ENCODE measurements at places on chromosomes 12 and 14.

DNA sequence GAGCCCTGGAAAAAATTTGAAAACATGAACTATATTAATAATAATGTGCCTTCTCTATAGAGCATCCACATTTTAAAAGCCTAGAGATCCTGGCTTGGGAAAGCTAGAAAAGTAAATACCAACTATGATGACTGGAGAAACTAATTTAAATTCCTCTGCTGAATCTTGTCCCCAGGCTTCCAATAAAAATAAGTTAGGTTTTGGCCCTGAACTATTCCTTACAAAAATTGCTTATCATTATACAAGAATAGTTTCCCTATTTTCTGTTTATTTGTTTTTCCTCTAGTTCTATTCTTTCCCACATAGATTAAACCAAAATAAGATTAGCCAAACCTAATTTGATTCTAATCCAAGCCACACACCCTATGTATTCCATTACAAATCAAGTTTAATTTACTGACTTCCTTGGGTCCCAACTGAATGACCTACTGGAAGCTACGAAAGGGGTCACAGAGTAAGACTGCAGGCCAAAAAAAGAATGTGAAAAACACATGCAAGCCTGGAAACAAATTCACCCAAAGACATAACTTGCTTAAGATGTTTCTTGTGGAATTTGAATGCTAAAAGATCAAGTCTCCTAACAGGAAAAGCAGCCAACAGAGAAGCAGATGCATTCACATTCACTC, 133.0 kb downstream of the PAWR start:
- DNase-seq = no peak

DNA sequence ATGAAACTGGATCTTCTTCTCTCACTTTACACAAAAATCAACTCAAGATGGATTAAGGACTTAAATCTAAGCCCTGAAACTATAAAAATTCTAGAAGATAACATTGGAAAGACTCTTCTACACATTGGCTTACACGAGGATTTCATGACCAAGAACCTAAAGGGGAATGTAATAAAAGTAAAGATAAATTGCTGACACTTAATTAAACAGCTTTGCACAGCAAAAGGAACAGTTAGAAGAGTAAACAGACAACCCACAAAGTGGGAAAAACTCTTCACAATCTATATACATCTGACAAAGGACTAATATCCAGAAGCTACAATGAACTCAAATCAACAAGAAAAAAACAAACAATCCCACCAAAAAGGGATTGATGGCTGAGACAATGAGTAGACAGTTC, 74.4 kb downstream of the BLTP3B start:
- no peak for DNase-seq

- DNase-seq = no peak
Measured at GRCh38 chr14:30608533-30609006, 13.5 kb upstream of the SCFD1 start.

- no peak for DNase-seq
Measured at GRCh38 chr12:83996671-83997070, 915.9 kb downstream of the SLC6A15 start.

DNA sequence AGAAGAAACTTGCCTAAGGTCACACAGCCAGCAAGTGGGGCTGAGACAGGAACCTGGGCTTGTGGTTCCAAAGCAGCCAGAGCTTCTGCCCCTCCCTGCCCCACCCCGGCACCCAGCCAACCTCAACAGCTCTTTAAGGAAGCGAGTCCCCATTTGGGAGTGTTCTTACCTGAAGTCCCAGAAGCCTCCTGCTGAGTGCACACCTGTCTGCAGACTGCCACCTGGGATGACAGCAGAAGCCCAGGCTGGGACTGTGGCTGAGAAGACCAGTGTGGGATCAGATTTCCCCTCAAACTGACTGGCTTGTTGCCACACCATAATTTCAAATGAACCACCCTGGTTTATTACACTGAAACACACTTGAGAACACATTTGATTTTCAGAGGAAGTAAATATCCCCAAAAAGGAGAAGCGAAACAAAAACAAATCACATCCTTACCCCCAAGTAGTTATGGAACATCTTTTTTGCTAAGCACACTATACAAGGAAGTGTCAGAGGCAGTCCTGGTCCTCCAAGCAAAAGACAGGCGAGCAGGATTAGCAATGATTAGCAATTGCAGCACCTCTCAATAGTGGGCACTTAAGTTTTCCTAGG, 6.3 kb upstream of the RIN3 start:
- peak; percentile 98 for DNase-seq

DNA sequence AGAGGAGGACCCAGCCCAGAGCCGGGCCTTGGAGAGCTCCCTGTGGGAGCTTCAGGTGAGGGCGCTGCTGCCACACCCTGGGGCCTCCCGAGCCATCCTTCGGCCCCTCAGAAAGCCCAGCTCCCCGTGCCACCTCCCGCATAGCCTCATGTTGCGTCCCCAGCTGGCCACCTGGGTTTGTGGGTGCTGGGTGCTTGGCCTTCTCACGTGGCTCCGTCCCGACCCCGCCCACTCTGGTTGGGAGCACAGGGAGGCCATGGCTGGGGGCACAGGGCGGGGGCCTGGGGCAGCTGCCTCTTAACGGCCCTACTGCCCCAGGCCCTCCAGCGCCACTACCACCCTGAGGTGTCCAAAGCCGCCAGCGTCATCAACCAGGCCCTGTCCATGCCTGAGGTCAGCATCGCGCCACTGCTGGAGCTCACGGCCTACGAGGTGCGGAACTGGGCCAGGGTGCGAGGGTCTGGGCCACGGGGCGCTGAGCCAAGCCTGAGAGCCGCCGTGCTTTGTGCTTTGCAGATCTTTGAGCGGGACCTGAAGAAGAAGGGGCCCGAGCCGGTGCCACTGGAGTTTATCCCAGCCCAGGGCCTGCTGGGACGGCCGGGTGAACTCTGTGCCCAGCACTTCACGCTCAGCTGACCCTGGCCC, 7.6 kb downstream of the NOC4L start:
- DNase-seq = no peak

DNA sequence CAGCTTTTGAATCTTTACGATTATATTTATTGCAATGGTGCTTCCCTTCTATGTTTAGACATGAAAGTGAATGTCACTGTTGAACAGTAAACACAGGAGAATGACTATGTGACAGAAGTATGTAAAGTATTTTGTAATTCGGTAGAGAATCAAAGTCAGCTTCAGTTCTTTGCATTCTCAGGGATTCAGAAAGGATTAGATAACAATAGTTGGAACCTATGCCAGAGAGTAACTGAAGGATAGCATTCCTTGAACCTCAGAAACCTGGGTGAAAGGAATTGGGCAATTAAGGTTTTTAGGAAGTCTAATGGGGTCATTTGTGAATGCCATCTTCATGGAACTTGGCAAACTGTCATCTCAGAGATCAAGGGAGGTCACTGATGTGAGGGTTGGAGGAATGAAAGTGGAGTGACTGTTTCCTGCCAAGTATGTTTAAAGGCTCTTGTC, 305.3 kb upstream of the DDHD1 start:
- DNase-seq = no peak

DNA sequence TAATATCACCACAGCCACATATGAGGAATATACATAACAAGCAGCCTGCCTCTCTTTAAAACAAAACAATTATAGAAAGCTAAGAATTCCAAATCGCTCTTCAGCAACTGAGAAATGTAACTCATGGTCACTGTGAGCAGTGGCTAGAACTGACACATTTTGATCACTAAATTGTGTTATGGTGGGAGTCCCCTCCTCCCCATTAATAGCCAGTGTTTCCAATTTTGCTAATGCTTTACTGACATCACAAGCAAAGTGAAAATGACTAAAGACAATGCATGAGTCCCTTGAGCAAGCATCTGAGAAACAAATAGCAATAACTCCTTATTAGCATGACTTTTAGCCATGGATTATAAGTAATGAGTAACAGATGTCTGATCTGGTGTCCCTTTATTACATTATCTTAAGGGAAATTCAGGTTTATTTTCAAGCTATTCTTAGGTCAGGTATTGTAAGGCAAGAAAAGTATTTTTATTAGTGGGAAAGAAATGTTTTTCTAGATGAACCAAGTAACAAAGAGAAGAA, 148.3 kb downstream of the KCNH5 start:
- DNase-seq = no peak

DNA sequence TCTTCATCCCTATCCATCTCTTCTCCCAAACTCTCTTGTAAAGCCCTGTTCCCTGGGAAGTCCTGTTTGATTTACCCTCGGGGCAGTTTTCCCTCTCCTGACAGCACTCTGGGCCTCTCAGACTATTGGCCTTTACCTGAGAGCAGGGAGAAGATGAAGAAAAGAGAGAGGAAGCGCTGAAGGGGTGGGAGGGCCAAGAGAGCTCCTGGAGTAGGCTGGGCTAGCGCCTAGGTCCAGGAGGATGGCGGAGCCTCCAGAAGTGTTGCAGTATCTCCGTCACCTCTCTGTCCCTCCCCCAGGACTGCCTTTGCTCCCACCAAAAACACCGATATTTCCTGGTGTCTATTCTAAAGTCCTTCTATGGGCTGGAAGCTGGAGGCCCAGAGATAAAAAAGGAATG, 5.7 kb upstream of the IGFBP6 start:
- DNase-seq = no peak

GRCh38 chr14:42541535-42542001, 934.9 kb downstream of the LRFN5 start:
- peak; percentile 59 for DNase-seq

DNA sequence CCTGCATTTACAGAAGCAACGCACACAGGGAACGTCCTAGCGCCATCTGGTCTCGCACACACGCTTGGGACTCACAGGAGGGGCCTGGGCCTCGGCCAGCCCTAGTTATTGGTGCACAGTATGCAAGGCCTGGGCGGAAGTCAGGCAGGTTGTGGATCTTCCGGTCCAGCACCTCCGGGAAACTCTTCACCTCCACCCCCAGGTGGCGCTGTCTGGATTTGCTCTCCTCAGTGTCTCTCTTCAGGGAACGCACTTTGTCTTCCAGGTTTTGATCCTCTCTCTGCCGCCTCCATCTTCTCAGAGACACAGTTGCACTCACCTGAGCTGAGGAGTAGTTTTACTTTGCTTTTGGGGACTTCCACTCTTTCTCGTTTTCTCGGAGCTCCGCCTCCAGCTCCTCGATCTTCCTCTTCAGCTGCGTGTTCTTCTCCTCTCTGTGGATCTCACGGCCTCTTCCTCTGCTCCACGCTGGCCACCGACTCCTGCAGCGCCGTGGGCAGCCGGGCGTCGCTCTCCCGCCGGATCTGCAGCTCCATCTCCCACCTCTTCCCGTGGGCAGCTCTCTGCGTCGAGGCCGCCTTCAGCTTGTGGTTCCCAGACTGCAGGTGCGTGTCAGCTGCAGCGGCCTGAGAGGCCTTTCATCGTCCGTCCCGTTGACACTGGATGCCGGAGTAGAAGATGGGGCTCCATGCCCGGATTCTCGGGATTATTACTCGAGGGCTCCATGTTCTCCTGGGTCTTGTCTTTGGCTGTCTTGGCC, 933.8 kb downstream of the TMEM121 start:
- peak; percentile 6 for DNase-seq

GRCh38 chr12:24138041-24138440, 188.6 kb upstream of the SOX5 start:
- DNase-seq = peak; percentile 54

GRCh38 chr12:62601765-62602164, 135.1 kb downstream of the MON2 start:
- no peak for DNase-seq

- peak; percentile 95 for DNase-seq
Measured at GRCh38 chr12:27900920-27901879, 71.3 kb downstream of the PTHLH start.

DNA sequence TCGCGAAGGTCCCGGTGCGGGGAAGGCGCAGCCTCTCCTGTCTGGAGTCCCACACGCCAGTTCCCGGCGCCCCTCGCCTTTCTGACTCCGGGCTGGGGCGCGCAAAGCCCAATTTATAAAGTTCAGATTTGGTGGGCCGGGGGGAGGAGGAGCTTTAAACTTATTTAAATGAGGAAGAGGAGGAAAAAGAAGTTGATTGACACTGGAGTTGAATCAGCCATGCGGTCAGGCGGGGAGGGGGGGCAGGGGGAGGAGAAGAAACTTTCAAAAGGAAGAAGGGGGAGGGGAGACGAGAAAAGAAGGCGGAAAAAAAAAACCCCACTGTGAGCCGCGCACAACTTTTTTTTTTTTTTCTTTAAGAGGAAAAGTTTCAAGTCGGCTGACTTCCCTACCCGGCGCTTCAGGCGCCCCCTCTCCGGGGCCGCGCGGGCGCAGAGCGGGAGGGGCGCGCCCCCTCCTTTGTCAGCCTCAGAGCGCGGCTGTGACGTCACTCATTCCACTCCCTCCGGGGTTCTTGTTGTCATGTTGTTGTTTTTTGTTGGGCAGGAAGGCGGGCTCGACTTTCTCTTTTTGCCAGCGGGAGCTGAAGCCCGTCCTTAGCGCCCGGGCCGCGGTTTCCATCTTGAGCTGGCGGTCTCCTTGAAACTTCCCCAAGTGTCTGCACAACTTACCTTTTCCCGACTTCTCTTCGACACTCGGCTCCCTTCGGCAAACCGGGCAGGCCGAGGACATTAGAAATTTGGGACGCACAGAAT, at the start of gene ZFP36L1:
TSS of gene ZFP36L1 (minus strand) at position 89 of the 755 bp plus-strand sequence. CDS start 129 bp downstream, outside the sequence.
- peak; percentile 75 for DNase-seq

DNA sequence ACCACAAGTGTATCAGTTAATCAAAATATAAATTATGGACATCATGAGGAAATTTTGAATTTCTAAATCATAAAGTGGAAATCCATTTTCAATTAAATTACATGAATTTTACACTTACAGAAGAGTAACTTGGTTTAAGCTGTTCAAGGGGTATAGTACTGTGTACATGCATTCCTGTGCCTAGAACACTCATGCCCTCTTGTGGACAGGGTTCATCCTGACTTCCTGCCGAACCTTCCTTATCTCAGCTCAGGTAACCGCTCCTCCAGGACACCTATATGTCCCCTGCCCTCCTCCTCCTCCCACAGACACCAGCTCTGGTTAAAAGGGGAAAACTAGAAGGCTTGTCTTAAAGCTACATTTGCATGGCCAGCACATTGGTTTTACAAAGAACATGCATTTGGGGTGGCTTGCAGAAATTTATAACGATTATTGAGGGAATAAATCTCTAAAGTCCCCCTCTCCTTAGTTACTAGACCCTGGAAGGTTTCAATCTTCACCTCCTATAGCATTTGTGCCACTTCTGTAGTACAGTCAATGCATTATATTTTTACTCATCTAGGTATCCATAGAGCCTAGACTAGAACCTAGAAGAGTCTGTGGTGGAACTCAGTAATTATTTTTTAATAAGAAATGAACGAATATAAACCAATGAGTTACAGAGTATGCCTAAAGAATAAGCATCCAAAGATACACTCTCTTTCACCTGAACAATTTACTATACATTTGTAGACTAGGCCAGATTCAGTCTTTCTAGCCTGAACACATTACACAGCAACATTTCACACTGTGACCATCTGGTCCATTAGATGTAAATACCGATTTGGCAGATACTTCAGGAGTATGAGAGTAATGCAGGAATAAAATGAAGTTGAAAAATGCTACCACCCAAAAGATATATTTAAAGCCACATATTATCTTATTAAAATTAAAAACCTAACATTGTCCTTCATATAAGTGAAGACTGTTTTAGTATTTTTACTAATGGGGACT, 345.6 kb downstream of the PAWR start:
- peak; percentile 6 for DNase-seq
